8988T (cell line): ENCODE measurements at places on chromosomes 16 and 17.
A peak's percentile ranks its signal among the peaks of the same experiment; 100 is the strongest.

DNA sequence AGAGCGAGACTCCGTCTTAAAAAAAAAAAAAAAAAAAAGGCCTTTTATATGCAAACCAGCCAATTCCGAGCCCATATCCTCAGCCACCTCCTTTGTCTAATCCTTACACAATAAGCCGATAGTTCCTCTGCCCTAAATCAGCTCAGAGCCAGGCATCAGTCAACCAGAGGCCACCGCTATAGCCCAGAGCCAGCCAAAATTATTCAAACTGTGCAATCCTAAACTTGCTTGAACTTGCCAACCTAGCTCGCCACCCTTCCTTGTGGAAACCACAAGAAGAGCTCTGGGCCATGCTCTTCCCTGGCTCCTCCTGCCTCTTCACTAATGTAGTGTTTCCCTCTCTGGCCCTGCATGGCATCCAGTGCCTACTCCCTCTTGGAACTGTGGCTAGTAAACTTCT is 17.7 kb downstream of the ITGAL start:
- no peak for DNase-seq

- no peak for DNase-seq
These were observed 4.0 kb downstream of the ZFHX3 start for GRCh38 chr16:73043828-73044467.

GRCh38 chr16:79757968-79758367 is 157.4 kb upstream of the MAF start:
- DNase-seq: no peak

DNA sequence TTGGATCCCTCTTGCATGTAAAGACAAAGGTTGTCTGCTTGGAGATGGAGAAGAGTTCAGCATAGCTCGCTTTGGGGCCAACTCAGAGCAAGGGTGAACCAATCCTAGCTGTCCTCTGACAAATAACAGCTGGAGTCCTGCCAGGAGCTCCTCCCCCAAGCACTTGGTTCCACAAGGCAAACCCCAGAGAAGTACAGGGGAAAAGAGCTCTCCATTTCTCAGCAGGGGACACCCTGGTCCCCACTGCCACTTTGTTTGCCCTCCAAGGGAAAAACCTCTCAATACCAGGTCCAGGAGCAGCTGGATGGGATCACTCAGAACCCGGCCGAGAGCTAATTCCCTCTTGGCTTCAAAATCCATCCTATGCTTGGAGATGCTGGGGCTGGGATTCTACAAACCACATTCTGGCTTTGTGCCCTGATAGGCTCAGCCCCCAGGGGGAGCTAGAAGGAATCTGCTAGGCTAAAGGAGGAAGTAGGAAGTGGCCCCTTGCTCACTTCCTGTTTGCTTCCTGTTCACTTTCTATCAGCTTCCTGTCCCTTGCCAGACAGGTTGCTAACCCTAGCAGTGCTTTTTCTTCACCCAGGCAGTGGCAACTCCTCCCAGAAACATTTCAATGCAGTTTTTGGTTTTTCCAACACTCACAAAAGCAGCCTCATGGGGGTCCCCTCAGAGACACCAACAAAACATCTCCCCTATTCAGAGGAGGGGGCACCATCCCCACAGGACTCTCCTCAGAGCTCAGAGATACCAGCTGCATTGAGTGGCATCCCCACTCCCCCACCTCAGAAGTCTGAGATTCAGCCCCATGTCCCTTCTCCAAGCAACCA is 30.7 kb downstream of the CDRT4 start:
- DNase-seq: peak; percentile 36

- DNase-seq: no peak
These were observed 61.7 kb downstream of the MARF1 start for GRCh38 chr16:15581127-15581815.

DNA sequence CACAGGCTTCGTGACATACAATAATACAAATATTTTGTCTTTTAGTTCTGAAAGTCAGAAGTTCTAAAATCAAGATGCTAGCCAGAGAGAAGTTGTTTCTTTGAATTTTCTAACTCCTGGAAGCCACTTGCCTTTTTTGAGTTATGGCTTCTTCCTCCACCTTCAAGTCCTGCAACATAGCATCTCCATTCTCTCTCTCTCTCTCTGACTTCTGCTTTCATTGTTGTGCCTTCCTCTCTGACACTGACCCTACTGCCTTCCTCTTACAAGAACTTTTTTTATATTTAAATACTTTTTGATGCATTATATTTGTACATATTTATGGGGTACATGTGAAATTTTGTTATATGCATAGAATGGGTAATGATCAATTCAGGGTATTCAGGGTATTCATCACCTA is 205.9 kb downstream of the MAP2K6 start:
- no peak for DNase-seq

DNA sequence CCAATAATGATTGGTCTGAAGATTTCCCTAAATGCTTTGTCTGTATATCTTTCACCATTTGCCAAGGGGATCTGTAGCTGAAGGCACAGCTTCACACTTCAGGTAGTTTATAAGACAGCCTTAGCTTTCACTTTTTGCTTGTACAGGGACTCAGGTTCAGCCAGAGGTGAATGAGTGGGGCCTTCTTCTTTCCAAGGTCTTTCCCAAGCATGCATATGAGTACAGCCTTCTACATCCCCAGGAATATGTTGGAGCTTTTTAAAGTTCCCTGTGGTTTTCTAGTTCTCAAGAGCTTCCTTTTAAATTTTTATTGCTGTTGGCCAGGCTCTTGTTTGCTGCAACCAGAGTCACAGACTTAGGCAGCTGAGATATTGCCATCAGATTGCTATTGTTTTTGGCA is 17.9 kb upstream of the SPDYE4 start:
- DNase-seq: no peak

DNA sequence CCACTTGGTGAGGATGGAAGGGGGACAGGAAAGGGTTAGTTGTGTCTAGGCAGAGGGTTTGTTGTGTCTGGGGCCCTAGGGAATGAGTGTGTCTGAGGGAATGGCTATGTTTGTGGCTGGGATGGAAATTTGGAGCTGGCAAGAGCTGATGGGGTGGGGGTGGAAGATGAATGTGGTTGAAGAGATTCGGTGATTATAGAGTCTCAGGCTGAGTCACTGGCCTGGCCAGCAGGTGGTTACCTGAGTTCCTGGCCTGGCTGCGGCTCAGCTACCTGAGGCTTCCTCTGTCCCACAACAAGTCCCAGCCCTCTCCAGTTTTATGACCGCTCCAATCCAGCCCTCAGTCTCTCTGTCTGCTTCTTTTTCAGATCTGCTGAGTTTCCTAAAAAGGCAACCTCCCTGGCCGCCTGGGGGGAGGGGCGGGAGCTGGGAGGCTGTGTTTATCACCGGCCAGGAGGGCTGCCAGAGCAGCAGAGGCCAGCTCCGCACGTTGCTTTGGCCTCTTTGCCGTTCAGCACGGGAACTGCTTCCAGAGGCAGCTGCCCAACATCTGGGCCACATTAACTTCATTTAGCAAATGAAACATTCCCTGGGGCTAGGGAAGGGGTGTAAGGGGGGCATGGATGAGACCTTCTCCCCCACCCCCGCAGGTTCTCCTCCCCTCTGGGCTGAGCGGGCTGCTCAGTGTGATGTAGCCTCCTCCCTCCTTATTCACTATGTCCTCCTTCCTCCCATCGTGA is 21.8 kb downstream of the ITGB3 start:
- DNase-seq: no peak

DNA sequence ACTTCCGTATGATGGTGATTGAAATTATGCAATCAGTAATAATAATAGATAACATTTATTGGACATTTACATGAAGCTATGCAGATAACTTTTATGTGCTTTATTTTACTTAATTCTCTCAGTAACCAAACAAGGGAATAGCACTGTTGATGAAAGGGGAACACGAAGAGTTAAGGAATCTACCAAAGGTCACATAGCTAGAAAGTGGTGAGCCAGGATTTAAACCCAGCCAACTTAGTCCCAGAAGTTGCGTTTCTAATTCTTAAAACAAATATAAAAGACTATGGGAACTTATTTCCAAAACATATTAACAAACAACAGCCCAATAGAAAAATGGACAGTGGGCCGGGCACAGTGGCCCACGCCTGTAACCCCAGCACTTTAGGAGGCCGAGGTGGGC is 9.7 kb downstream of the SPNS3 start:
- DNase-seq: no peak

GRCh38 chr17:17341452-17341851 is 38.3 kb downstream of the NT5M start:
- no peak for DNase-seq

DNA sequence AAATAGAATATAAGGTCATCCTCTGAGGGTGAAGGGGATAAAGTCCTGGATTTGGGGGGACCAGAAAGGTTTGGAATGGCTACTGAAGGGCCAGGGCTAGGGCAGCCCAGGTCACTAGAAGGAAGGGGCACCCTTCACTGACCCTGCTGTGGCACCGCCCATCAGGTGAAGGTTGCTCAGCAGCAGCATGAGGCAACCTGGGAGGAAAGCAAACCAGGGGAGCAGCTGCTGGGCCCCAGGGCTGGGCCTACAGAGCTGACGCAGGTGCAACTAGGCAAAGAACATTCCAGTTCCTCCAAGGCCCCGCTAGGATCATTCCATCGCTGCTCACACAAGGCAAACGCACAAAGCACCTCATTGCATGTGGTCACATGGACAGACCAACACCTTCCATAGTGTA is 3.4 kb upstream of the HSBP1 start:
- no peak for DNase-seq

GRCh38 chr16:8600144-8600775 is 9.9 kb upstream of the TMEM114 start:
- no peak for DNase-seq

GRCh38 chr17:75737133-75737962 is 16.1 kb downstream of the ITGB4 start:
- no peak for DNase-seq

DNA sequence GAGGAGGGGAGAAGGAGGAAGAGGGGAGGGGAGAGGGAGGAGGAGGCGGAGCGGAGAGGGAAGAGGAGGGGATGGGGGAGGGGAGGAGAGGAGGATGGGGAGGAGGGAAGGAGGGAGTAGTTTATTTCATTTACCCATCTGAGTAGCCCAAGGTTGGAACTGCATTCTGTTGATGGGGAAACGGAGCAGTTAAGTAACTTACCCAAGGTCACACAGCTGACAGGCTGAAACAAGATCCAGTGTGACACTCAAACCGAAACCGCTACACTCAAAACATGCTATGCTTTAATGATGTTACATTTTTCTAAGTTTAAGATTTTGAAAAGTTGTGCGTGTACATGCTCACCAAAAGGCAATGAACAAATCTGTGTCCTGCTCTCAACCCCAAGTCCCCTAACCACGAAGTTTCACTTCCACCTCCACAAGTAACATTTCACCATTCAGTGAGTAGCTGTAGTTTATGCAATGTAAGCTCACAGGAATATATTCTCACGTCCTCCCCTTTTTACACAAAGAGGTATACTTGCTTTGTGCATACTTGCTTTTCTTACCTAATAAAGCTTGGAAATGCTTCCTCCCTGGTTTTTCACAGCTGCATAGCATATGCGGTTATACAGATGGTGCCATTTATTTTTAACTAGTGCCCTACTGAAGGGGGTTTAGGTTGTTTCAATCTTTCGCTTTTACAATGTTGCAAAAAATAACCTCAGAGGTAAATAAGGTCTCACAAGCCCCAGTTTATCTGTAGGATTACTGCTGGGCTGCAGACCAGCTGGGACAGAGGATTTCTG is 275.3 kb downstream of the PARN start:
- no peak for DNase-seq

GRCh38 chr17:73952480-73953205 is 250.8 kb upstream of the RPL38 start:
- DNase-seq: peak; percentile 46

DNA sequence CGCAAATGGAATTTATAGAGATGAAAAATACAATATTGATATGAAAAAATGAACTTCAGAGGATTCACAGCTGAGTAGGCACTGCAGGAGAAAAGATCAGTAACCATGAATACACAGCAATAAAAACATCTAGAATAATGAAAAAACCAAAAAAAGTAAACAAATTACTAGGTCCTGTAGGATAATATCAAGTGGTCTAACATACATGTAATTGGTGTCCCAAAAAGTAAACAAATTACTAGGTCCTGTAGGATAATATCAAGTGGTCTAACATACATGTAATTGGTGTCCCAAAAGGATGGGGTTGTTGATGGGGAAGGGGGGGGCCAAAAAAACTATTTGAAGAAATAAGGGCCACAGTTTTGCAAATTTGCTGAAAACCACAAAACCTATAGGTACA is 43.4 kb downstream of the ZNF18 start:
- no peak for DNase-seq

DNA sequence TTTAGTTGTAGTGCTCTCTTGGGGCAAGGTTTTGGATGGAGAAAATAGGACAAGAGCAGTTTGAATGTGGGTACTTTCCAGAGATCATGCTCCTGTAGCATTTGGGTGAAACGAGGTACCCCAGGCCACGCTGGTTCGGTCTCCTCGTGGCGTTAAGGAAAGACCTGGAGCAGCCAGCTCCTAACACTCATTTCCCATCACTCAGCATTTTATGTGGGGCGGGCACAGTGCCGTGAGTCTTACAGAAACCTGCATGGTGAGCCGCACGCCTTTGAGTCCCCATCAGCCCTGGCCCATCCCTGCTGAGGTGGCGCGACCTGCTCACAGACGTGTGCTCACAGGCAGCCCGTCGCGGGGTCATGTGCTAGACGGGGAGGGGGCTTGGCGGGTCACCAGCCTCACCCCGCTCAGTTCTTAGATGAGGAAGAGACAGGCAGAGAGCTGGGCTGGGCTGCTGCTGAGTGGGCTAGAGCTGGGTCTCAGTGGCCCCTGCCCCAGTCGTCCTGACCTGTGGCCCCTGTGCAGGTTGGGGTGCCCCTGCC is 37.3 kb downstream of the TBCD start:
- no peak for DNase-seq

DNA sequence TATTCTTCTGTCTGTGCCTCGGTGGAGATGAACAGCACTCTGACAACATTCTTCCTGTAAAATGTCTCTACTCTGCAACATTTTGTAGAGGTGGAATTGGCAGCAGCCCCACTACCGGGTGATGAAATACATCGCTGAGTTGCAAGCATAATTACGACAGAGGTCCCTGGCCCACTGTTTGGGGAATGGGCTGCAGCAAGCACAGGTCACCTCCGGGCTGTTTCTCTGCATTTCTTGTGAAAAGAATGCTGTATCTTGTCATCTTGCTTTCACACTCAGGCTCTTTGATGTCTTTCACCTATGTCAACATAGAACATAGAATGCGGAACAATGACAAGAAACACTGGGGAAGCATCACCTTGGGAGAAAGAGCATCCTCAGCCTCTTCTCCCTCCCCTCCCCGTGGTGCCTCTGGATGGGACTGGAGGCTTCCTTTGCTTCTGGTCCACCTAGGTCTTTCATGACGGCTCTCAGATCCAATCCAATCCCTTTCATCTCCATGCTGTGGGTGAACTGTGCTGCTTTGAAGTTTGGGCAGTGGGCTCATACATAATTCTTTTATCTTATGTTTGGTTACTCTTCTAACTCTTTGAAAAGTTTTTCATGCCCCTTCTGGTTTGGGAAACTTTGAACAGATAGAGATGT is 265.0 kb downstream of the PHKB start:
- no peak for DNase-seq

GRCh38 chr17:48330421-48330820 is 99.6 kb downstream of the SKAP1 start:
- no peak for DNase-seq
